Kidney (tissue), 22 donors: ENCODE measurements at places on chromosomes 11 and 22.

GRCh38 chr11:70262951-70263350, 7.5 kb upstream of the PPFIA1 start:
- DNase-seq, result no peak

DNA sequence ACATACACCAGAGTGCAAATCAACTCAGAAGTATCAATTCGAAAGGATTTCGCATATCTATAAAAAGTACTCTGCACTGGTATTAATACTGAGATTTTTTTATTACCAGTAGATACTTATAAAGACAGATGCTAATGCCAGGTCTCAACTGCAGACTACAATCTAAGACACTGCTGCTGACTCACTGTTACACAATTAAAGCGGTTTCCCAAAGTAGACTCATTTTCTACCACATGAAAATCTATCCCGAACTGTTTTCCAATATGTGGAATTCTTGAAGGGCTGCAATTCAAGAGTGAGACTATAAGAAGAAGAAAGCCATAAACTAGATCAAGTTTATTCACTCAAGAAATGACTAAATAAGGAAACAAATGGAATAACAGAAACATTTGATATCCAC, 57.2 kb upstream of the ARHGAP32 start:
- no peak for DNase-seq

GRCh38 chr11:81787584-81788049, 946.0 kb downstream of the FAM181B start:
- peak; percentile 56 for DNase-seq

- no peak for DNase-seq
Observed at GRCh38 chr11:75200051-75200450, 40.5 kb upstream of the TPBGL start.

DNA sequence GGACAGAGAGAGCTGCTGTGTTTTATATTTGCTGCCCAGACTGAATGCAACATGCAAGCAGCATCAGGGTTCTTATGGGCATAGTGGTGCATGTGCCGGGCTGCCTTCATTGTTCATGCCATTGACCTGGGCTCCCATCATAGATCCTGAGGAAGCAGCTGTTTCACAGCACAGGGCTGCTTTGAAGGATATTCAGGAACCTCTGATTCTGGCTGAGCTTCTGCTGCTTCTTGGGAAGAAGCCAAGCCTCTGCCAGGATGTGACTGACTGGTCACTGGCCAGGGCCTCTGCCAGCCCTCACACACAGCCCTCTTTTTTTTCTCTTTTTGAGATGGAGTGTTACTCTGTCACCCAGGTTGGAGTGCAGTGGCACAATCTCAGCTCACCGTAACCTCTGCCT, 43.3 kb downstream of the CYB5R2 start:
- no peak for DNase-seq

DNA sequence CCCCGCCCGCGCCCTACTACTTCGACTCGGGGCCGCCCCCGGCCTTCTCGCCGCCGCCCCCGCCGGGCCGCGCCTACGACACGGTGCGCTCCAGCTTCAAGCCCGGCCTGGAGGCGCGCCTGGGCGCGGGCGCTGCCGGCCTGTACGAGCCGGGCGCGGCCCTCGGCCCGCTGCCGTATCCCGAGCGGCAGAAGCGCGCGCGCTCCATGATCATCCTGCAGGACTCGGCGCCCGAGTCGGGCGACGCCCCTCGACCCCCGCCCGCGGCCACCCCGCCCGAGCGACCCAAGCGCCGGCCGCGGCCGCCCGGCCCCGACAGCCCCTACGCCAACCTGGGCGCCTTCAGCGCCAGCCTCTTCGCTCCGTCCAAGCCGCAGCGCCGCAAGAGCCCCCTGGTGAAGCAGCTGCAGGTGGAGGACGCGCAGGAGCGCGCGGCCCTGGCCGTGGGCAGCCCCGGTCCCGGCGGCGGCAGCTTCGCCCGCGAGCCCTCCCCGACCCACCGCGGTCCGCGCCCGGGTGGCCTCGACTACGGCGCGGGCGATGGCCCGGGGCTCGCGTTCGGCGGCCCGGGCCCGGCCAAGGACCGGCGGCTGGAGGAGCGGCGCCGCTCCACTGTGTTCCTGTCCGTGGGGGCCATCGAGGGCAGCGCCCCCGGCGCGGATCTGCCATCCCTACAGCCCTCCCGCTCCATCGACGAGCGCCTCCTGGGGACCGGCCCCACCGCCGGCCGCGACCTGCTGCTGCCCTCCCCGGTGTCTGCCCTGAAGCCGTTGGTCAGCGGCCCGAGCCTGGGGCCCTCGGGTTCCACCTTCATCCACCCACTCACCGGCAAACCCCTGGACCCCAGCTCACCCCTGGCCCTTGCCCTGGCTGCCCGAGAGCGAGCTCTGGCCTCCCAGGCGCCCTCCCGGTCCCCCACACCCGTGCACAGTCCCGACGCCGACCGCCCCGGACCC, 17.4 kb upstream of the ACR start:
- no peak for DNase-seq

DNA sequence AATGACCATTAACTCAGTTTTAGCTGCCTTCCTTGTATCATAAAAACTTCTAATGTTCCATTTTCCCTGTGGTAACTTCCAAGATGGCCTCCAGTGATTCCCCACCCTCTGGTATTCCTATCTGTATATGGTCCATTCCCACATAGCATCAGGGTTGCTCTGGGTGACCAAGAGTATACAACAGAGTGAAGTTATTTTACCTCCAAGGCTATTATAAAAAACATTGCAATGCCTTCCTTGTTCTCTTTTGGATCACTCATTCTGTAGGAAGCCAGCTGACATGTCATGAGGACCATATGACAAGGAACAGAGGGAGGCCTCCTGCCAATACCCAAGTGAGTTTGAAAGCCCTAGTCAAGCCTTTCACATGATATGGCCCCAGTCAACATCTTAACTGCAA, 30.1 kb downstream of the ZNF280B start:
- no peak for DNase-seq

GRCh38 chr11:63560506-63561180, 2.5 kb downstream of the PLAAT2 start:
- no peak for DNase-seq

DNA sequence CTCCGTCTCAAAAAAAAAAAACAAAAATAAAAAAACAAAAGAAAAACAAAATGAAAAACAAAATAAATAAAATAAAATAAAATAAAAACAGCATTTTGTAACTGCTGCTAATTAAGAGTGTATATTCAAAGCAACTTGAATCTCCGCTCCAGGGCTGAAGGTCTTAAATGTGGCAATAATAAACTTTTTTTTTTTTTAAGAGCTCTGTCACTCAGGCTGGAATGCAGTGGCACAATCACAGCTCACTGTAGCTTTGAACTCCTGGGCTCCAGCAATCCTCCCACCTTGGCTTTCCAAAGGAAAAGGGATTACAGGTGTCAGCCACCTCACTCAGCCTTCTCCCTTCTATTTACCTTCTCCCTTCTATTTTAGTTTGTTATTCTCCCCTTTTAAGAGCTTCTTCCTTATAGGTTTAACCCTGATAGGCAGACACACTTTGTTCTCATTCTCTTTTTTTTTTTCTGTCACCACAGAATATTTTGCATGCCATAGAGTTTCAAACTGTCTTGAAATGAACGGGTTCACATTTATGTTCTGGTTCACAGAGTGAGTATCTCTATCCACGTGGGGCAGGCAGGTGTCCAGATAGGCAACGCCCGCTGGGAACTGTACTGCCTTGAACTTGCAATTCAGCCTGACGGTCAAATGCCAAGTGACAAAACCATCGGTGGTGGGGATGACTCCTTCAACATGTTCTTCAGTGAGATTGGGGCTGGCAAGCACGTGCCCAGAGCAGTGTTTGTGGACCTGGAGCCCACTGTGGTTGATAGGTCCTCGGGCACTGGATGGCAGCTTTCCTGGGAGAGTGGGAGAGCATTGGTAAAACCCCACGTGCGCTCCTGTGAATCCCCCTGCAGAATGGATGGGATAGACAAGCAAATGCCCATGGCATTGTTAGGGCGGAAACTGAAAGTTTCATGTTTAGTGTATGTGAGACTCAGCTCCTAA, 19.4 kb downstream of the LRRC74B start:
- no peak for DNase-seq

DNA sequence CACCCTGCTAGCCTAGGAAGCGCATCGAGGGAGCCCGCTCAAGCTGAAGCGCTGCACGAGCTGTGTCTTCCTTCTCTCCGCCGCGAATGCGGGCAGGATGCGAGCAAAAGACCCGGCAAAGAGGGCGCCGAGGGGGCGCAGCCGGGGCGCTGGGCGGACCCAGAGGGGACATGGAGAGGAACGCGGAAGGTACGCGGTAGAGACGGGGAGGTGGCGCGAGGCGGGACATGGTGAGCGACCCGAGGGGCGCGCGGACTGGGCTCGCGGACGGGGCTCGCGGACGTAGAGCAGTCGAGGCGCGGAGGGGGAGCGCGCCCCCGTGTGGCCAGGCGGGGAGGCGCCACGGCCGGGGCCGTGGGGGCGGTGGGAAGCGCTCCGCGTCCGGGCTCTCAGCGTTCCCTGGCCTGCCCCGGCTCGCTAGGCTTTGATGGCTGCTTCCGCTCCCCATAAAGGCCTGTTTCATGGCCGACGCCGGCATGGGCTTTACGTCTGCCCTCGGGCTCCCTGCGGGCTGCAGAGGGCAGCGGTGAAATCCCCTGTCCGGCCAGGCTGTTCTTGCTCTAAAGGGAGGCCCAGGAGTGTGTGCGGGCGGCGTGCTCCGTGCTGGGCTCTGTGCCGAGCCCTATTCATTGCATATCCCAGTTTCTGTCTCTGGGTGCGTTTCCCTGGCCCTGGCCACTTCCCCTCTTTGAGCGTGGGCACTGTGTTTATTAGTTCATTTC, 31.2 kb upstream of the TRIM29 start:
- DNase-seq, result peak; percentile 83

GRCh38 chr11:71355281-71355680, 92.9 kb downstream of the DHCR7 start:
- DNase-seq, result no peak

GRCh38 chr11:78259777-78260487, 71.2 kb downstream of the USP35 start:
- no peak for DNase-seq

GRCh38 chr11:79498667-79499066, 57.8 kb upstream of the TENM4 start:
- DNase-seq, result no peak

GRCh38 chr11:132987936-132988335, 544.4 kb downstream of the OPCML start:
- no peak for DNase-seq

GRCh38 chr11:102810950-102811660, 13.1 kb upstream of the MMP1 start:
- DNase-seq, result no peak

DNA sequence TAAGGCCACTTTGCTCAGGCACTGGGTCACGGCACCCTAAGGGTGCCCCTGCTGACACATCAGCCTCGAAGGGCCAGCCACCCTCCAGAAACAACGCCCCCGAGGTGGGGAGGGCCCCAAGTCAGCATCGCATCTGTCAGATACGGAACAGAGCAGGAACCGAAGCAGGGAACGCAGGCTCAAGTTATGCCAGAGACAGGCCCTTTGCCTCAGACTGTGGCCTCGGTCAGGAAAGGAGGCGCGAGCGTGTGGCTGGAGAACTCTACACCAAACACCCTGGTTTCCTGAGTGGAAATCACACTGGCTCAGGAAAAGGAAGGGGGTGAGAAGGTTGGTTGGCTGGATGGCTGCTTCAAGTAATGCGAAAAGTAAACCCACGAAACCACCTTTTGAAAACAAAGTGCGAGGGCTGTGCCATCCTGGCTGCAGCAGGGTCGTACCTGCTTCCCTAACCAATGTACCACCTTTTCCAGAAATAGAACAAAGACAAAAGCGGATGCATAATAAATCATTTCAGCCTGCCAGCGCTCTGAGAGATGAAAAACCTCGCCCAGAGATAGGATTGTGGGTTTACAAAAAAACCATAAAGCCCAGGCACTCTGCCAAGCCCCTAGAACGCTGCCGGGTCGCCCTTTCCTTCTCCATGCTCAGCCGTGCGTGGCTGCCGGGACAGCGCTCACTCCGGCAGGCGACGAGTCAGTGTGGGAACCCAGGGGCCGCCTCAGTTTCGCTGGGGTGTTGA, 38.6 kb downstream of the TRMU start:
- peak; percentile 52 for DNase-seq
